ENCODE measurements at places on chromosomes 16 and 17.

GRCh38 chr16:82651921-82652601 is 25.3 kb downstream of the CDH13 start:
- peak; percentile 34 for DNase-seq

DNA sequence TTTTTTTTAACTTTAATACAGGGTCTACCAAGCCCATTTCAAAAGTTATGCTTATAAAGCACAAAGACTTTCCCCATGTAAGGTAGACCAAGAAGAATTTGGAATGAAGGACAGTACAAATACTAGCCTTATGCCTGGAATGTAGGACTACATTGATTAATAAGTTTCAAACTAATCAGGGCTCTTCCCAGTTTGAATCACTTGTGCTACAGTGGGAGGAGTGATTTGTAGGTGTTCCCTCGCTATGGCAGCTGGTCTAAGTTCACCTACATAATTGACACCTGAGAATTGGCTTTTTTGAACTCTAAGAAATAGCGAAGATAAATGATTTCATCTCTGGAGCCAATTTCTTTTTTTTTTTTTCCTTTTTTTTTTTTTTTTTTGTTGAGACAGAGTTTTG is 18.6 kb downstream of the TMEM238L start:
- DNase-seq: no peak

GRCh38 chr16:1283996-1284616 is 25.3 kb upstream of the UBE2I start:
- DNase-seq: no peak

DNA sequence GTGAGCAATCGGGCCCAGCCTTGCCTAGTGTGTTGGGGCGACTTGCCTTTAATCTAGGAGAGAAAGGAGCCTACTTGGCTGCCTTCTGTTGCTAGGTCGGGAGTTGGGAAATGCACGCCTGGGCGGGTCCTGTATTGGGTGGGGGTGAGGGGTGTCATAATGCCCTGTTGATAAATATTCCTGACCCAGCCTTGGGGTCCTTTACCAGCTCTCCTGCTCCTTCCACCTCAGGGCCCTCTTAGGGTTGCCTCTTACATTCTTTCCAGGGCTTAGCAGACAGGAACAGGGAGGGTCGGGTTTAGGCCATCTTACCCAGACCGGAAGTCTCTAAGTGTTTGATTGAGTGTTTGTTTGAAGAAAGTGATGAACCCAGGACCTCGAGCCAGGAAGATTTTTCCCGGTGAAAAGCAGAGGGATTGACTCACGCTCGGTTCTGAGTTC is 112.9 kb downstream of the SEC14L1 start:
- DNase-seq: no peak

- no peak for DNase-seq
These were observed 22.4 kb upstream of the CBX2 start for GRCh38 chr17:79755591-79755990.
